Activated naive CD8-positive, alpha-beta T cell treated with anti-CD3 and anti-CD28 coated beads for 36 hours (primary cell): ENCODE measurements at places on chromosomes 3 and 15. TPM values are rescaled to one million over a fixed set of nuclear protein-coding genes. Genes with fewer than 3 reads are reported as not detected.

GRCh38 chr3:188635258-188636042 is 481.5 kb downstream of the LPP start:
- no peaks in the 10 kb centered on the region for H3K27me3 ChIP-seq
- no peak for DNase-seq
- no peaks in the 10 kb centered on the region for H3K4me1 ChIP-seq
- no peak overlapping the region for H3K4me3 ChIP-seq
- H3K36me3 ChIP-seq, result peaks cover 12% of the 10 kb centered on the region

DNA sequence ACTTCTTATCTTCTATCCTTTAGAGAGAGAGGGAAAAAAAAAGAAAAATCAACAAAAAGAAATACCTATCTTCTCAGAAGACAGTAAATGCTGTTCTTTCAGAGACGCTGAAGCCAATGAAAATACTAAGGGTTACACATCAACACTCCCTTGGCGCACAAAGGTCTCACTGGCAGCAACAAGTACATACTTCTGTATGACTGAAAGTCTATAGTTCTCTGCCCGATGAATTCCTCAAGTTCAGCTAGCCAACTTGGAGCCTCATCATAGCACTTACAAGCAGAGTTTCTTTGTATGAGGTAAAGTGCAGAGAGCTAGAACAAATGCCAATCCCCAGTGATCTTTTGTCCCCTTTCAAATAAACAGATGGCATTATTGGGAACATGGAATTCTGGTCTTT is 62.7 kb downstream of the CPNE4 start:
- no peak overlapping the region for H3K4me3 ChIP-seq
- H3K4me1 ChIP-seq, result no peaks in the 10 kb centered on the region
- DNase-seq, result no peak
- H3K36me3 ChIP-seq, result no peaks in the 10 kb centered on the region
- H3K27ac ChIP-seq, result no peak overlapping the region
- H3K27me3 ChIP-seq, result no peaks in the 10 kb centered on the region

- H3K27me3 ChIP-seq, result peaks cover under 1% of the 10 kb centered on the region
- H3K36me3 ChIP-seq, result no peaks in the 10 kb centered on the region
- H3K4me3 ChIP-seq, result no peak overlapping the region
- DNase-seq, result no peak
These were observed 283.9 kb upstream of the CTNNB1 start for GRCh38 chr3:40915346-40915865.

GRCh38 chr3:17302774-17303173 is 418.0 kb downstream of the PLCL2 start:
- peaks cover 7% of the 10 kb centered on the region for H3K4me1 ChIP-seq
- H3K4me3 ChIP-seq, result no peak overlapping the region
- peaks cover 8% of the 10 kb centered on the region for H3K36me3 ChIP-seq
- no peak overlapping the region for H3K27ac ChIP-seq

- H3K27ac ChIP-seq, result no peak overlapping the region
- peaks cover 9% of the 10 kb centered on the region for H3K27me3 ChIP-seq
- DNase-seq, result no peak
- H3K4me1 ChIP-seq, result no peaks in the 10 kb centered on the region
- no peaks in the 10 kb centered on the region for H3K36me3 ChIP-seq
These were observed 33.9 kb upstream of the MRPS22 start for GRCh38 chr3:139309880-139310279.

GRCh38 chr15:73792415-73792814 is 39.3 kb upstream of the INSYN1 start:
- no peak for DNase-seq
- no peaks in the 10 kb centered on the region for H3K36me3 ChIP-seq
- H3K4me1 ChIP-seq, result no peaks in the 10 kb centered on the region
- H3K27me3 ChIP-seq, result peaks cover 5% of the 10 kb centered on the region
- H3K4me3 ChIP-seq, result no peak overlapping the region
- H3K27ac ChIP-seq, result no peak overlapping the region

DNA sequence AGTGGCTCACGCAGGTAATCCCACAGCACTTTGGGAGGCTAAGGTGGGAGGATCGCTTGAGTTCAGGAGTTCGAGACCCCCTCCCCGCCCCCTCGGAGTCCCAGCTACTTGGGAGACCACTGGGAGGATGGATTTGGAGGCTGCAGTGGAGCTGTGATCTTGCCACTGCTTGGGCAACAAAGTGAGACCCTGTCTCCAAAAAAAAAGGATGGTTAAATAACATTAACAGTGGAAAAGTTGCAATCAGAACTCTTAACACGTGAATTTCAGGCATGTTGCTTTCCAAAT is 1.4 kb upstream of the TMEM87A start:
- DNase-seq, result no peak
- H3K4me1 ChIP-seq, result peaks cover 37% of the 10 kb centered on the region
- H3K36me3 ChIP-seq, result peaks cover 7% of the 10 kb centered on the region
- H3K27ac ChIP-seq, result peak overlapping the region; percentile 99
- no peaks in the 10 kb centered on the region for H3K27me3 ChIP-seq

- H3K4me3 ChIP-seq, result no peak overlapping the region
- H3K4me1 ChIP-seq, result peaks cover 1% of the 10 kb centered on the region
- no peak overlapping the region for H3K27ac ChIP-seq
- peak; percentile 6 for DNase-seq
- no peaks in the 10 kb centered on the region for H3K27me3 ChIP-seq
These were observed 75.2 kb downstream of the NEO1 start for GRCh38 chr15:73127302-73127936.

- DNase-seq, result peak; percentile 56
- H3K4me3 ChIP-seq, result peak overlapping the region; percentile 71
- no peaks in the 10 kb centered on the region for H3K27me3 ChIP-seq
- H3K27ac ChIP-seq, result peak overlapping the region; percentile 93
- peaks cover 43% of the 10 kb centered on the region for H3K4me1 ChIP-seq
- peaks cover 3% of the 10 kb centered on the region for H3K36me3 ChIP-seq
These were observed 64.0 kb downstream of the KAT2B start for GRCh38 chr3:20104167-20104661.

DNA sequence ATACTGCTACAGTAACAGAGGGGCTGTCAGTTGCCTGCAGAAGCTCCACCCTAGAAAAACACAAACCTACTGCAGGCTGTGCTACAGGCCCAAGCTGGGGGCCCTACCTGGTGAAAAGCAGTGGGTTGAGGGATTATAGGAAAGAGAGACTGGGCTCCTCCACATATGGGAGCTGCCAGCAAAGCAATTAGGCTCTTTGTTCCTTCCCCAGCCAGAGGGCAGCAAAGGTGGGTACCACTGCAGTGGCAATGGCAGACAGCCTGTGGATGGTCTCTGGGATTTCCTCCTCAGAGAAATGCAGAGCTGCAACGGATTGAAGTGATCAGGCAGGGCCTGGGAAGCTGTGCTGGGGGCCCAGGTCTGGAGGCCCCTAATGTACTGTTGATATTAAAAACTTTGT is 19.1 kb upstream of the DNAAF4 start:
- H3K36me3 ChIP-seq, result no peaks in the 10 kb centered on the region
- H3K27ac ChIP-seq, result no peak overlapping the region
- H3K4me1 ChIP-seq, result no peaks in the 10 kb centered on the region
- H3K4me3 ChIP-seq, result no peak overlapping the region
- peaks cover 32% of the 10 kb centered on the region for H3K27me3 ChIP-seq

DNA sequence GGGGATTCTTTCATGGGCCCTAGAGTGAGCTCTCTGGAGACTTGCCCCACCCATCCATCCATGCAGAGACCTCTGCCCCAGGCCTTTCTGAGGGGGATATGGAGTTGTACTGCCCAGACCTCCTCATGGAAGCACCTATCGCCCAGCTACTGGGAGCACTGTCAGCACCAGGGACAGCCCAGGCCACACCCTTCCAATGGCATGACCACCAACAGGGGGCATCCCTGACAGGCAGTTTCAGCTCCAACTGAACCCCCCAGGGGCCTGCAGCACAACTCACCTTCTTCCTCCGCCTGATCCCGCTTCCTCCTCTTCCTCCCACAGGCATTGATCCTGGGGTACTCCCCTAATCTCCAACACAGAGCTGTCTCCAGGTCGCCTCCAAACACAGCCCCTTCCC is 21.8 kb downstream of the MRPS11 start:
- no peaks in the 10 kb centered on the region for H3K4me1 ChIP-seq
- no peaks in the 10 kb centered on the region for H3K36me3 ChIP-seq
- no peaks in the 10 kb centered on the region for H3K27me3 ChIP-seq
- no peak for DNase-seq

GRCh38 chr3:11591391-11592282 is 52.1 kb downstream of the VGLL4 start:
- H3K4me1 ChIP-seq, result peaks cover 37% of the 10 kb centered on the region
- H3K36me3 ChIP-seq, result peaks cover 37% of the 10 kb centered on the region
- no peak for DNase-seq
- H3K4me3 ChIP-seq, result no peak overlapping the region
- no peaks in the 10 kb centered on the region for H3K27me3 ChIP-seq
- no peak overlapping the region for H3K27ac ChIP-seq

DNA sequence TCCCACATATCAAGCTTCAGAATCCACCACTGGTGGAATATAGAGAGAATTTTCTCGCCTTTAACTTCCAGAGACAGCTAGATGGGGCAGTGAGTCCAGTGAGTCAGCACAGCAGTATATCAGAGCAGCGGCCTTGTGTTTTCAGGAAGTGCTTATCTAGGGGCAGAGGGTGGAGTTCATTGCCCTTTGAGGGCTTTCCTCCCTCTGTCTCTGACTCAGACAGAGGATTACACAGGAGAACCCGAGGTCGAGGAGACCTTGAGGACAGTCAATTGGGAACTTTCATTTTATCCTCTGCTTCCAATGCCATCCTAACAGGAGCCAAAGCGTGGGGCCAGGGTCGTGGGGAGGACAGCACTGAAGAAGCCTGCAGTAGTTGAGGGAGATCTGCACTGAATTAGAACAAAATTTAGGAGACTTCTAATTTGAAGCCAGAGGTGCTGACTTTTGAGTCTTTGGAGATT is 109.6 kb upstream of the UMPS start:
- peaks cover 2% of the 10 kb centered on the region for H3K36me3 ChIP-seq
- H3K27ac ChIP-seq, result peak overlapping the region; percentile 16
- peaks cover 42% of the 10 kb centered on the region for H3K4me1 ChIP-seq

DNA sequence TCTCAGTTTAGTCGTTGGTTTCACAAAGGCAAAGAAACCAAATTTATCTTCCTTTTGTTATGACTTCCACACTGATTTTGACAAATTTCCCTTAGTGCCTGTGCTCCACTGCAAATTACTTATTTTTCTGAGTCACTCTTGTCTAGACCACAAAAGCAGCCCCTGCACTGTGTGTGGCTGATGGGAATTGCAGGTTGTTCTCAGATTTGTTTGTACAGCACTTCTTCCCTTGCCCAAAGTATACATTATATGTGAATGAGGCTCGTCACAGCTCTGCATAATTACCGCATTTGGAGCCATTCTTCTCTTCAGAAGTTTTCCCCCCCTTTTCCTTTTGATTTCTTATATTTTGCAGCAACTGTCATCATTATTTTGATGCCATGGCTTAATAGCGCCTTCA is 354.2 kb upstream of the IL12A start:
- H3K27ac ChIP-seq, result no peak overlapping the region
- no peak overlapping the region for H3K4me3 ChIP-seq
- no peaks in the 10 kb centered on the region for H3K36me3 ChIP-seq

DNA sequence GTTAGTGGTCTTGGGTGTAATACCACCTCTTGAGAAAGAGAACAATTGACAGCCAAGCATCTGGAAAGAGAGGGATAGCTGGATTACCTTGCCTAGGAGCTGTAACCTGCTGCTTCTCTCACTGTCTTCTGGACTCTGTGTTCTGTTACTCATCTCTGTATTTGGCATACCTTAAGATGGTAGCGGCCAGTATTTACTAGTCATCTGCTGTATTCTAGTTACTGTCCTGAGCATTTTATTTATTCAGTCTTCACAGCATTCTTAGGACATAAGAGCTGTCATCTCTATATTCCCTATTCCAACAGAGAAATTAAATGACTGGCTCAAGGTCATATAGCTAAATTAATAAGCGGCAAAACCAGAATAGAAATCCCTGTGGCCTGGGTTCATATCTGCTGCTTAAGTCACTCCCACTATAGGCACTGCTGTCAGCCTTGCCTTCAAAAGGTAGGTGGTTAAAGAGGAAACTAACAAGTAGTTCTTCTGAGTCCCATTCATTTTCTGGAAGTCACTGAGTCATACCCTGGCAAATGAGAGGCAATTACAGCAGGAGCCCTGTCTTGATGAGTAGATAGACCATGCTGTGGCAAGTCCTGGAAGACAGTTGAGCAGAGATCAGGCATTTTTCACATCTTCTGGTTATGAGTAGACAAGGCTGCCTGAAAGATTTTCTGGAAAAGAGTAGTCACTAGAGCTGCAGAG is 68.2 kb downstream of the RAB7A start:
- peaks cover 82% of the 10 kb centered on the region for H3K4me1 ChIP-seq
- peaks cover 47% of the 10 kb centered on the region for H3K36me3 ChIP-seq
- no peaks in the 10 kb centered on the region for H3K27me3 ChIP-seq
- H3K27ac ChIP-seq, result peak overlapping the region; percentile 95

DNA sequence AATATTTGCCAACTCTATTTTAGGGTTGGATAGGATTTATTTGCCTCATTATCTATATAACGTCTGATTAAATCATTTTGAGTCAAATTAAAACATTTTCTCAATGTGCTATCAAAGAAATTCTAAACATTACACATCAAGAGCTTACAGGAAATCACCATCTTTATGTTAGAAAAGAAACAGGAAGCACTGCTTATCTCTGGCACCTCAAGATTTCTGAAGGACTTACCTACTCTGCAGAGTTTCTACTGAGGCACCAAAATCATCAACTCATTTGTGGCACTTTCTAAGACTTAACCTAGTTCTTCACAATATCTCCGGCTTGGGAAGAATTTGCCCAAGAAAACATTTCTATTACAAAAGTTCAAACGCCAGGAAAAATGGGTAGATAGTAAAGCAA is 181.3 kb upstream of the EOMES start:
- no peaks in the 10 kb centered on the region for H3K27me3 ChIP-seq
- no peak overlapping the region for H3K4me3 ChIP-seq
- H3K27ac ChIP-seq, result peak overlapping the region; percentile 95

GRCh38 chr3:169750665-169751064 is 14.2 kb downstream of the TERC start:
- peaks cover 6% of the 10 kb centered on the region for H3K4me1 ChIP-seq
- peaks cover 32% of the 10 kb centered on the region for H3K27me3 ChIP-seq
- no peak overlapping the region for H3K4me3 ChIP-seq
- no peak for DNase-seq

DNA sequence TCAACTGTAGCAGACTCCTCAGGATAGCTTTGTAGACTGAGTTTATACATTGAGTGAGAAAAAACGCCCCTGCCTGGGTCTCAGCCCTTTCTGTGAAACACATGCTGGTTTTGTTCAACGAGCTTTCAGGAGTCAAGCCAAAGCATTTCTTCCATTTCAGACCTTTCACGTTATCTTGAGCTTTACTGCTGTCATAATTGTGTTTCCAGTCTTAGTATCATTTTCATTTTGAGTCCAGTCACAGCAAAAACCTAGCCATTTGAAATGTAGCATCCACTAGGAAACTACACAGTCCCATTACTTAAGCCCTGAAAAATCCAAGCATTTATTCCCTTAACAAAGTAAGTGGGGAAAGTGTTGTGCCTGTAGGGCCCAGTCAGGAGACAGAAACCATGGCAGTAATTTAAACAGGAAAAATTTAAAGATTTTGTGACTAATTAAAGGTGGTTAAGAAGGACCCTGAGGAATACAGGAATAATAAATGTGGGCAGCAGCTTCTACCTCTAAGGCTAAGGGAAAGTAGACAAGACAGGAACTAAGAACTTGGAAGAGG is 110.1 kb upstream of the ABHD17C start:
- H3K27ac ChIP-seq, result no peak overlapping the region
- no peaks in the 10 kb centered on the region for H3K27me3 ChIP-seq
- H3K36me3 ChIP-seq, result no peaks in the 10 kb centered on the region

GRCh38 chr3:101836652-101837598 is 12.4 kb upstream of the NFKBIZ start:
- H3K27me3 ChIP-seq, result no peaks in the 10 kb centered on the region
- H3K4me3 ChIP-seq, result no peak overlapping the region
- DNase-seq, result no peak
- peaks cover 57% of the 10 kb centered on the region for H3K4me1 ChIP-seq

SLC7A14 gene
- not detected for total RNA-seq

SEMA6D gene
- total RNA-seq, result not detected

REC114 gene
- not detected for total RNA-seq

CHST13 gene
- total RNA-seq, result not detected

MOBP gene
- total RNA-seq, result not detected

IL5RA gene
- not detected for total RNA-seq

DNAJA4 gene
- total RNA-seq, result 36.8 TPM

FBXL22 gene
- 0.76 TPM for total RNA-seq
